GM10248 (cell line): ENCODE measurements at places on chromosomes 11 and 22.

DNA sequence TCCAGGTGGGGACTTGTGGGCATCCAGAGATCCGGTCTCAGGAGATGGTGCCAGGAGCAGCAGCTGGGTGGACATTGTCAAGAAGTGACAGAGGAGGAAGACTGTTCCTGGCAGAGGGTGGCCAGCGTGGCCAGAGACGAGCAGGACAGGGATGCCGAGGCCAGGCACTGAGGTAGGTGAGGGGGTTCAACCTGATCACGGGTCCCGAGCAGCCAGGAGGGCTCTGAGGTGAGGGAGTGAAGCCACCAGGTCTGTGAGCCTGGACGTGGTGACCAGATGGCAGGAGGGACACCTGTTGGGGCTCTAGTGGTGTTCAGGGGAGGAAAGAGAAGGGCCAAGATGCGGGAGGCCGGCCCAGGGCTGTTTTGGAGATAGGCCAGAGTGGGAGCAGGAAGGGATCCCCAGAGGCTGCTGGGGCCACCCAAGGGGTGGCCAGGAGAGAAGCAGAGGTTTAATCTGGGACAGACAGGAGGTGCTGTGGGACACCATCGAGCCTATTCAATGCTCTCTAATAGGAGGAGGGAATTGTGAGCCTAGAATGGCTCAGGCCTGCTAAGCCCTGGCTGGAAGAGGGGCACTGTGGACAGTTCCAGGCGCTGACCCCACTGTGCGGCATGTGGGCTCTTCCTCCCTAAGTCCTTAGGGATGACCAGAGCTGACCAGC, 6.3 kb downstream of the PPM1F start:
- no peak for DNase-seq

- no peak for DNase-seq
Observed at GRCh38 chr11:13105237-13105844, 96.2 kb downstream of the RASSF10 start.

DNA sequence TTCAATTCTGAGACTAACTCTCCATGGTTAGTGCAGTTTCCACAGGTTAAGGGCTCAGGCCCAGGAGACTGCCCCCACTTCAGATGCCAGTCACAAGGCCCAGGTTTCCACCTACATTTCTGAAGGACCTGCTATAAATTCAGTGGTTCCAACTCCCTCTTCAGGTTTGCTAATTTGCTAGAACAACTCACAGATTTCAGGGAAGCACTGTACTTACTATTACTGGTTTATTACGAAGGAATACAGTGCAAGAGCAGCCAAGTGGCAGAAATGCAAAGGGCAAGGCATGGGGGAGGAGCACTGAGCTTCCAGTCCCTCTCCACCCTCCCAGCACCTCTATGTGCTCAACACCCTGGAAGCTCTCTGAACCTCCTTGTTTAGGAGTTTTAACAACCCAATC, 39.3 kb upstream of the SPON1 start:
- no peak for DNase-seq

- DNase-seq = no peak
Observed at GRCh38 chr11:9880657-9881056, 216.8 kb downstream of the SWAP70 start.

- DNase-seq = no peak
Observed at GRCh38 chr11:75850787-75851186, 35.8 kb downstream of the UVRAG start.

- DNase-seq = no peak
Observed at GRCh38 chr22:24474649-24475255, 20.4 kb upstream of the UPB1 start.

DNA sequence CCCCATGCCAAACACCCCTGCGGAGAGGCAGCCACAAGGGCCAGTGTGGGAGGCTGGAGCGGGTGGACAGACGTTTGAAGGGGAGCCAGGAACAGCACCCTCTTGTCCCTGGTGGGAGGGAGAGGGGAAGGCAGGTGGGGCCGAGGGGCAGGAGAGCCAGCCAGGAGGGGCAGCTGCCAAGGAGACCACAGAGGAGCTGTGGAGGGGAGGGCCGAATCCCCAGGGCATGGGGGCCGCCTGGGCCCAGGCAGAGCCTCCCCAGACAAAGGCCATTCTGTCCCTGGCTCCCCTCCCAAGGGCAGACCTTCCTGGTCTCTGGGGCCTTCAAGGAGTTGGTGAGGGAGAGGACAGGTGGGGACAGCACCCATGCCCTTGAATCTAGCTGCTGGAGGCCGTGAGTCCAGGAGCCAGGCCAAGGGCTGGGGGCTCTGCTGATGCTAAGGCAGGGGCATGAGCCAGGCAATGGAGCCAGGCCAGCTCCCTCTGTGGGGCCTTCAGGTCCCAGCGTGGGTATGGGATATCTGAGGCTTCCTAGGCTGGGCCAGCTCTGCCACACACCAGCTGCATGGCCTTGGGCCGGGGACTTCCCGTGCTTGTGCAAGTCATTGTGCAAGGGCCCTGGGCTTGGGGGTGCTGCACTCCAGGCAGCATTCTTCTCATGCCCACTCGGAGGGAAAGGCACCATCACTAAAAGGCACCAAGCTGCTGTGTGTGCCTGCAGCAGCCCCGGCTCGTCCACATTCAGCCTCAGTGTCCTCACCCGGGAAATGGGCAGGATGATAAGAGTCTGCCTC, 11.4 kb downstream of the EMID1 start:
- DNase-seq = no peak

DNA sequence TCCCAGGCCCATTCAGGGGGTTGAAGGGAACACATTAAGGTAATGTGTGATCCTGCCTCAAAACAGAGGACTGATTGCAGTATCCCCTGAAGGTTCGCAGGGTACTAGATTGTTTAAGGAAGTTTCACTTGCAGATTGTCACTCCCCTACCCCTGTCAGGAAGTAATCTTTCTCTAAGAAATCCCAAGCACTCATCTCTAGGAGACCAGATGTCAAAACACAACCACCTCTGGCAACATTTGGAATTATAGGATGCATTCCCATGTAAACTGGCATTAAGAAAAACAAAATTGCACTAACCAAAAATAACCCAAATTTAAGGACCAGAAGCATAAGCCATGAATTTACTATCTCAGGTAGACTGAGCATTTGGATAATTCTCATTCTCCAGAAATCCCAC, 1.6 kb downstream of the MRPL17 start:
- DNase-seq = no peak

DNA sequence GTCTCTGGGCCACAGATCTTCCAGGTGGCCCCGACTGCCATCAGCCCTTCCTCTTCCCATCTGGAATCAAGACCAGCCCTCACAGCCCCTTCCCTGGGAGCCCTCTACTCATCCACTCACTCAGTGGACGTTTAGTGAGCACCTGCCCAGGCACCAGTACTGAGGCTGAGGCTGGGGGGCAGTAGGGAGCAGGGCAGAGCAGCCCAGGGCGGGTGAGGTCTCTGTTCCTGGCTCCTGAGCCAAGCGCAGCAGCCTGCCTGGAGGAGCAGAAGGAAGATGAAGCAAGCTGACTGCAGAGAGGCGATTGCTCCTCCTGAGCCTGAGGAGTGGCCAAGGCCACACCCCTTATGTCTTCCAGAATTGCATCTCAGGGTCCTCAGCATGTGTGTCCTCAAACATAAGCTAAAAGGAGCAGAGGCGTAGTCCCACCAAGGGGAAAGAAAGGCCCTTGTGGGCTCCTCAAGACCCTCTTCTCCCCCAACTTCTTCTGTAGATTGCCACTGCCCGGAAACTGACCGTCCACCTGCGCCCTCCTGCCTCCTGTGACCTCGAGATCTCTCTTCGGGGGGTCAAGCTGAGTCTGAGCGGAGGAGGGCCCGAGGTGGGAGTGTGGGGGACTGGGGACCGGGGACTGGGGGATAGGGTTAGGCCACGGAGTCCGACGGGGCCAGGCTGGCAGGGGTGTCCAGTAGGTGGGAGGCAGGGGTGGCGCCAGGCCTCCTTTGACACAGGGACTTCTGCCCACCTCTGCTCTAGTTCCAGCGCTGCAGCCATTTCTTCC, 5.8 kb downstream of the MAPK8IP2 start:
- peak; percentile 37 for DNase-seq

DNA sequence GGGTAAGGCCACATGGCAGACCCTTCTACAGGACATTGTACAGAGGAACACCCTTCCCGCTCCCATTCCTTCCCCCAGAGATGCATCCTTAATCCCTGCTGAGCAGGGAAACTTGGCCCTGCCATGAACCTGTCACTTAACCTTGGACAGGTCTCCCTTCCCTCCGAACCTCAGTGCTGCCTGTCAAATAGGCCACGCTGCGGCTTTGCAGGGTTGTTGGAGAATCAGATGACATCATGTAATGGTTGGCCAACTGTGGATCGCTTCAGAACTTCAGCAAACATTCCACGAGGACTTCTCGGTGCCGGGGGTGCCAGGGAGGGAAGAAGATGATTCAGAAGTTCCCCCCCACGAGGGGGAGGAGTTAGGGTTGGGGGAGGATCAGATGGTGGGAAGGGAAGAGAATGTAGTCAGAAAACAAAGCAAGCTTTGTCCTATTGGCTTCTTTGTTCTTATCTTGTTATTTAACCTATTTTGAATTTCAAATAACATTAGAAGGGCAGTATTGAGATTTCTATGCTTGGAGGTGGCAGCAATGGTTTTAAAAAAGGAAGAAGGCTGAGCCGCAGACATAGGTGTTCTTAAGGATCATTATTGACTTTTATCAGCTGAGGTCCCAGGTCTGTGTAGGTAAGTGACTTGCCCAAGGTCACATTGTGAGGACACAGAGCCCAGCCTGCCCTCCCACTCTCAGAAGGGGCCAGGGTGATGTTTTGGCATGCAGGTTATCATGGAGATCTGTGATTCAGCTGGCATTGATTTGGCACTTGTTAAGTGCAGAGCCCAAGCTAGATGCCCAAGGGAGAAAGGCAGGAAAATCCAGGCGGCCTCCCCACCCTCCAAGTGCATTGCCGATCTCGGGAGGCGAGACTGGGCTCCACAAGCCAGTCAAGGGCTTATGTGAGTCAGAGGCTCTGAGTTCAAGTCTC, 3.1 kb downstream of the CDC42EP1 start:
- no peak for DNase-seq

- no peak for DNase-seq
Observed at GRCh38 chr11:117932426-117932825, 3.2 kb upstream of the TMPRSS13 start.

DNA sequence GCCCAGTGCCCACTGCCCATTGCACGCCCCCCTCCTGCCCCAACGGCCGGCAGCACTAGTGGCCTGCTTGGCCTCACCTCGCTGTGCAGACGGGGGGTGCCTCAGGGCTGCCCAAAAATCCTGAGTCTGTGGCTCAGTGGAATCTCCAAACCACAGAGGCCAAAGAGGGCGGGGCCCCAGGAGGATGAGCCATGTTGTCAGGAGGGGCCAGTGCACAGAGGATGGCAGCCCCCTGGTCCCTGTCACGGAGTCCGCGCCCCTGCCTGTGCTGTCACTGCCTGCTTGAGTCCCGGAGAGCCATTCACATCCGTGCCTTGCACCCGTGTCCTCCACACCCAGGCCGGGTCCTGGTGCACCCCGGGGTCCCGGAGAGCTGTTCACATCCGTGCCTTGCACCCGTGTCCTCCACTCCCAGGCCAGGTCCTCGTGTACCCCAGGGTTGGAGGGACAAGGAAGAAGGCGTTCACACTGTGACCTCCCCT, 36.4 kb upstream of the MUC5AC start:
- no peak for DNase-seq

GRCh38 chr22:27488456-27489177, 312.9 kb downstream of the MN1 start:
- DNase-seq = no peak

GRCh38 chr11:36713715-36714114, 115.7 kb upstream of the RAG2 start:
- no peak for DNase-seq

DNA sequence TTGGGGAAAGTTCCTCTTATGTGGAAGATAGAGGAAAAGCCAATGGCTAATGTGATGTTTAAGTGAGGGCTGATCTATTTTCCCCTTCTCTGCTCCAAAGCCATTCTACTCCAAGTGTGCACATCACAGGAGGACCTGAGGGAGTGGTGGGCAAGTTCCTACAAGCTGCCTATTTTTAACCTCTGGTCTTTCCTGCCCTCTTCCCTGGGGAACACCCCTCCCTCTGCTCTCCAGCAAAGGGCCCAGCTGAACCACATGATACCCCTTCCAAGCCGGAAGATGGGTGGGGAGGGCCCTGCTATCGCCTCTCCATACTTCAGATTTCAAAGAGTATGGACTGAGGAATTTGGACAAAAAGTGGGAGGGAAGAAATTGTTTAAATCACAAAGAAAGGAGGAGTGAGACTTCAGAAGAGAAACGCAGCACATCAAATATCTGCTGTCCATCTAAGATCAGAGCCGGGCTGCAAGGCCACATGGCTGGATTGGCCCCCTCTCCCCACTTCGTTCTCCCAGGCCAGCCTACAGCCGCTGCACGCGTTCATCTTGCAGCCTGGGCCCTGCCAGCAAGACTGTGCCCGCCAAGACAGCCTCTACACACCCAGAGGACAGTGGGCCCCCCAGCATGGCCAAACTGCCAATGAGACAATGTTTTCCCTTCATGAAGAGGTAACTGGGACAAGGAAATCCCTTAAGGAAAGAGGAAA, 77.5 kb downstream of the MICAL3 start:
- DNase-seq = no peak

GRCh38 chr11:31521497-31522150, 12.1 kb downstream of the ELP4 start:
- DNase-seq = no peak

GRCh38 chr11:121367001-121367843, 74.7 kb downstream of the SC5D start:
- peak; percentile 73 for DNase-seq

DNA sequence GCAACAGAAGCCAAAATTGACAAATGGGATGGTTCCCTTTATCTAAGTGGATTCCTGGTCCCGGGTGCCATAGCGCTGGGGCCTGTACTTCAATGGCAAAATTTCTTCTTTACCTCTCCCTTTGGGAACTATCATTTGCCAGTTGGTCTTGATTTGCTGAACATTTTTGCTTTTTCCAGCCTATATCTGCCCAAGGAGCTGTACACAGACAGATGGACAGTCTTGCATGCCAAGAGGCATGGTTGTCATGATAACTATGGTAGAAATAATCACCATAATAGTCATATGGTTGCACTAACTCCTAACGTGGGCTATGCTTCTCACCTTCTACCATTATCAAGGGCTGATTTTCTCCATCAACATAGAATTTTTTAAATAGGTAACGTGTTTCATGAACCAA, 1030.9 kb downstream of the OPCML start:
- no peak for DNase-seq

GRCh38 chr11:96130061-96130620, 206.2 kb upstream of the MTMR2 start:
- no peak for DNase-seq

- no peak for DNase-seq
Observed at GRCh38 chr11:100777103-100777502, 90.0 kb downstream of the ARHGAP42 start.

DNA sequence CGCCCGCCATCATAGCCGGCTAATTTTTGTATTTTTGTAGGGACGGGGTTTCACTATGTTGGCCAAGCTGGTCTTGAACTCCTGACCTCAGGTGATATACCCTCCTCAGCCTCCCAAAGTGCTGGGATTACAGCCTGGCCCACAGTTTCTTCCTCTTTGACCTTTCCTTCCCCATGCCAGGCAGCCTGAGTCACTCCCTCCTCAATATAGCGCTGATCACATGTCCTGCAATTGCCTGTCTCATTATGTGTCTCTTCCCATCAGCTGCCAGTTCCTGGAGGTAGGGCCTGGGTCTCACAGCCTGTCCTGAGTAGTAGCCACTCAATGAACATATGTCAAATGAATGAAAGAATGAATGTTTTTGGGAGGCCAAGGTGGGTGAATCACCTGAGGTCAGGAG, 43.0 kb upstream of the CCDC134 start:
- no peak for DNase-seq

GRCh38 chr11:126891556-126892217, 108.9 kb downstream of the KIRREL3 start:
- DNase-seq = no peak
